ENCODE measurements at places on chromosomes 16 and 17. TPM values are rescaled to one million over a fixed set of nuclear protein-coding genes. Genes with fewer than 3 reads are reported as not detected.
A peak's percentile ranks its signal among the peaks of the same experiment; 100 is the strongest.

- peak; percentile 68 for DNase-seq
Observed at GRCh38 chr17:38705803-38706504, 881 bp downstream of the MLLT6 start.

DNA sequence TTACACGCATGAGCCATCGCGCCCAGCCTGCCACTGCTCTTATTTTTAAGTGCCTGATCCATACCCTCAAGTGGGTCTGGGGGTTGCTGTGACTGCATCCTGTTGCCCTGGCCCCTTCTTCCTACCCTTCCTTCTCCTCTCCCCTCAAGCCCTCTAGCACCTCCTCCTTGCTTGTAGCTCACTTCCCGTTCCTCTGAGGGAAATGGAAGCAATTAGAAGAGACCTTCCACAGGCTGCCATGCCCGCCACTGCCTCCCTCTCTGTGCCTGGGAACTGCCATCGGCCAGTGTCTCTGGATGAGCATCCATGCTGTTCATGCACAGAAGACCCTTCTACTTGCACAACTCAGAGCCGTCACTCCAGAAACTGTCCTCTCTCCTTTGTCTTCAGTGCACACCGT is 10.6 kb upstream of the TFAP4 start:
- no peak for DNase-seq

The KRT27 gene
- not detected for total RNA-seq

DNA sequence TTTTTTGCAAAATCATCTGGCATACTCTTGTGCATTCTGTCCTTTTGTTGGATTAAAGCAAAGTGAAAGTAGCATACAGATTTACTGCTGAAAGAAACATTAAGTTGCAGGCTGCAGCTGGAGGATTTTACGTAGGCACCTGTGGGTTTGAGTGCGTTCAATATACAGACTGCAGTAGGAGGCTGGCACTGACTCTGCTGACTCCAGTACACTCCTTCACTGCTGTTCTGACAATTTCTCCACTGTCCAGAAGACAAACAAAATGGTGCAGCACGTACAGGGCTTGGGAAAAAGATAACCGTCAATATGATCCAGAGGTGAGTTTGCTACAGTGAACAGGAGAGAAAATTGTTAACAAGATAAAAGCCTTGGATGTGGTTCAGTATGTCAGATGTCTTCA is 73.3 kb downstream of the TANC2 start:
- DNase-seq: no peak

The SEPTIN12 gene
- total RNA-seq: not detected

All from lower lobe of right lung (tissue), 2 donors.